ENCODE measurements at places on chromosomes 7 and 10.

DNA sequence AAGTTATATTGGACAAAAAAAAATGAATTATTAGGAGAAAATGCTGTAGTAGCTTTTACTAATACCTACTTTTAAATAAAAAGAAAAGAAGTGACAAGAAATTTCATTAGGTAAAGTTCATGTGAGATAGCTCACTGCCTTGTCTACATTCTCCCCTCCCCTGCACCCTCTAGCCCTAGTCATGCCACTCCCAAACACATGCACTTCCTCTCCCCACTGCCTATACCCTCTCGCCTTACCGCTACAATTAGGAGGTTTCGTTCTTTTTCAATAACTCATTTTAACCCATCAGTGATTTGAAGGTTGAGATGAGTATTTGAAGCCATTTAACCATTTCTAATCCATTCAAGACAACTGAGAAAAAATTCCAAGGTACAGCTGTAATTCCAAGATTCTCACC is 75.3 kb downstream of the HIBADH start:
- no peak for DNase-seq

DNA sequence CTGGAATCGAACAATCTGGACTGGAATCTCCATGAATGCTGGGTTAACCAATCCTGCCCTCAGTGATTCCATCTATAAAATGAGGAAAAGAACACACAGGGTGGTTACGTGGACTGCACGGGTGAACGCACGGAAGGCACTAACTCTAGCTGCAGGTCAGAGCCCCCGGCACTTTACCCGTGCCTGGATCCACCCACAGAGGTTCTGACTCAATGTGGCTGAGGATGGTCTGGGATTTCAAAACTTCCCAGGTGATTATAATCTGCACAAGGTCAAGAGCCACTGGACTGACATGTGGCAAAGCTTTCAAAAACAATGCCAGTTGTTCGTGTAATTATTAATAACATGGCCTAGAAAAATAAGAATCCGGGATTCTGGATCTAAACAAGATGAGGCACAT is 29.2 kb downstream of the KIAA1549 start:
- no peak for DNase-seq

DNA sequence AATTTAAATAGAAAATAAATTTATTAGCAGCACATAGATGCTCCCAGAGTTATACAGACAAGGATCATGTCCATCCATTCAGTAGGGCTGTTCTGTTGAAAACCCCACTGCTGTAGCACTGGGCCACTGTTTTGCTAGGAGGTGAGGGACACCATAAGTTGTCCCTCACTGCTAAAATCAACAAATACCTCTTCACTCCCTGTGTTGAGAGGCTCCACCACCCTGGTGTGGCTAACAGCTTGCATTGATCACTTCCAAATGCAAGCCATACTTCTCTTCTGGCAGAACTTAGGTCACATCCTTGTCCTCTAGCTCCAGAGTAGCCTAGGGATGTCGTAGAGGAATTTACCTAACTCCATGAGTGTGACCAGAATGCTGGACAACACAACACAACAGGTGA is 55.4 kb downstream of the MDFIC start:
- DNase-seq = no peak

GRCh38 chr10:128091636-128092210 is 34.5 kb downstream of the MKI67 start:
- DNase-seq = no peak

GRCh38 chr10:3480281-3480989 is 304.6 kb downstream of the KLF6 start:
- DNase-seq = no peak

- no peak for DNase-seq
These were observed 151.3 kb downstream of the HGF start for GRCh38 chr7:81618396-81619014.

DNA sequence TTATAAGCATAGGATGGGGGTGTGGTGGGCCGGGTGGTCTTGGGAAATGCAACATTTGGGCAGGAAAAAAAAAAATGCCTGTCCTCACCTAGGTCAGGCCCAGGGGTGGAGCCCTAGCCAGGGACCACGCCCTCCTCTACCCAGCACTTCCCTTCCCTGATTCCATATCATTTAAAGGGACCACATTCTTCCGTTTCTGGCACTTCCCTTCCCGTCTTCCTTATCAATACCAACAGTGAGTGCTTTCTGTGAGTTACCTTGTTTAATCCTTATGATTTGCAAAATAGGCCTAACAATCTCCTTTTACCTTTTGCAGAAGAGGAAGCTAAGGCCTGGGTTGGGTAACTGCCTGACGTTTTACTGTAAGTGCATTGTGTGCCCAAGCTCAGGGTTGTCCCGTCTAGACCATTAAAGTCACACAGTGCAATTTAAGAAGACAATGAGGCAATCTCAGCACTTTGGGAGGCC is 16.7 kb upstream of the C10orf95 start:
- no peak for DNase-seq

DNA sequence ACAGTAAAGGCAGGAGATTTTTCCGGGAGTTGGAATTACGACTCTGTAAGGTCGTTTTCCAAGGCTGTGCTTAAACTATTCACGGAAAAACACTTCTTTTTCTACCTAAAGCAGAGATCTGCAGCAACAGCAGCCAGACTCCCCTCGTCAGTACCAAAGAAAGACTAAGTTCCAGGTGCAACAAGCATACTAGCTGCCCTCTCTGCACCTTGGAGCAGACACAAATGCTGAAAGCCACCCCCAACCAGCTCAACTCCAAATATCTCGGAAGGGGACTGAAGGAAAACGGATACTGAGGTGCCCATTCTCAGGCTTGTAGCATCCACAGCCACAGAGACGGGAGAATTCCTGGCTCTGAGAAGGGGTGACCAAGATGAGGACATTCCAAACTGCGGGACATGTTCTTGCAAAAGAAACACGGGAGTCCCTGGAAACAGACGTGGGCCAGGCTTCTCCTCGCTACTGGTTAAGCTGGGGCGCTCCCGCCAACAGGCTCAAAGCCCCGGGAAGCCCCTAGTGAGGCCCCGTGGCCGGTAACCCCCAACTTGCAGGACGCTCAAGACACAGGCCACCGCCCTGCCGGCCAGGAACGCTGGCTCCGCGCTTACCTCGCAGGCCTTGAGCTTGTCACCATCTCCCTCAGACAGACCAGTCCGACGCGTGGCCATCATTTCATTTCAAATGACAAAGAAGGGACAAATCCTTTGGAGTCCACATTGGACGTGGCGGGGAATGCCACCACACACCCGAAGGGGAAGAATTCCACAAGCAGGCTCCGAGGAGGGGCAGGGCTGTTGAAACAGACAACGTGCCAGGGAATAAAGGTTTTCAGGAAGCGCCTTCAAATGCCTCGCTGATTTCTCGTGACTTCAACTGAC is 2.2 kb downstream of the ARHGAP21 start:
- peak; percentile 26 for DNase-seq

DNA sequence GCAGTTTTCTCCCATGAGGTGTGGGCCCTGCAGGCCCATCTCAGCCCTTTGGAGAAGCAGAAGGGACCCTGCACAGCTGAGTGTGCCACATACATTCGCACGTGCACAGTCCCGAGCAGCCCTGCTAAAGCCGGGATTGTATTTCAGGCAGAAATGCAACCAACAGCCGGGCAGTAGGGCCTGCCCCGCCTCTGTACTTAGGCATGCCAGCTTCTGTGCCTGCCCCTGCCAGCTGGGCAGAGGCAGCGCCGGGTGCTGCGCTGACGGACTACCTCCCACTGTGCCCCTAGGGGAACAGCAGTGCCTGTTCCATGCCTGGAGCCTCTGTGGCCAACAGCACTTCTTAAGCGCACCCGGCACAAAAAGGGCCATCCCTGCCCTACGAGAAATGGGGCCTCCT is 170.3 kb downstream of the NEURL1 start:
- no peak for DNase-seq

DNA sequence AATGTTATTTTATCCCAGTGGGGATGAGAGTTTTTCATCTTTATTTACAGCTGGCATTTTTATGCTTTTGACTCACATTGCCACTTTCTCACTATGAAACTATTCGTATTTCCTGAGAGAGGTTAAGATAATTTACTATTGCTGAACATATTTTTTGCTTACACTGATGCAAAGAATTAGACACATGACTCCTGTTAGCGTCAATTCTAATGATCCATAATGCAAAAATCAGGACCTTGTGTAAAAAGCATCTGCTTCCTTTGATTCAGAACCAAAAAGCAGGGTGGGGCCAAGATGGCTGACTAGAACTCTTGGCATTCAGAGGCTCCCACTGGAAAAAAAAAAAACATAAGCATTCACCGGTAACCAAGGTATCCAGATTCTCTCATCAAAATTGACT is 464.8 kb downstream of the SEMA3D start:
- DNase-seq = no peak

DNA sequence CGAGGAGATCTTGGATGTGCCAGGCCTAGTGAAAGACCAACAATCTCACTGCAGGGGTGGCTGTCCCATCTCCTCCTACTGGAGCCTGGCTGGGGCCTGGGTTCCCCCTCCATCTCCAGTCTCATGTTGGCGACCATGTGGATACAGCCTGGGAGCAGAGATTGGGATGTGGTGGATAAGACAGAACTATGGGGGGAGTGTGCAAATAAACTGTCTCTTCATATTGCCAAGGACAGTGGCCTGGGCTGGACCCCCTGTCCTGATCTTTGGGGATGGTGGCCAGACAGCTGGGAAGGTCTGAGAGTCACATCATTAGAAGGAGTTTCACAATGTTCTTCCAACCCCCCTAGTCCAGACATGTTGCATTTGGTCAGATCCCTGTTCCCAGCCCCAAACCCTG is 5.8 kb upstream of the MINDY4 start:
- no peak for DNase-seq

GRCh38 chr10:35552650-35553342 is 52.3 kb upstream of the GJD4 start:
- no peak for DNase-seq

DNA sequence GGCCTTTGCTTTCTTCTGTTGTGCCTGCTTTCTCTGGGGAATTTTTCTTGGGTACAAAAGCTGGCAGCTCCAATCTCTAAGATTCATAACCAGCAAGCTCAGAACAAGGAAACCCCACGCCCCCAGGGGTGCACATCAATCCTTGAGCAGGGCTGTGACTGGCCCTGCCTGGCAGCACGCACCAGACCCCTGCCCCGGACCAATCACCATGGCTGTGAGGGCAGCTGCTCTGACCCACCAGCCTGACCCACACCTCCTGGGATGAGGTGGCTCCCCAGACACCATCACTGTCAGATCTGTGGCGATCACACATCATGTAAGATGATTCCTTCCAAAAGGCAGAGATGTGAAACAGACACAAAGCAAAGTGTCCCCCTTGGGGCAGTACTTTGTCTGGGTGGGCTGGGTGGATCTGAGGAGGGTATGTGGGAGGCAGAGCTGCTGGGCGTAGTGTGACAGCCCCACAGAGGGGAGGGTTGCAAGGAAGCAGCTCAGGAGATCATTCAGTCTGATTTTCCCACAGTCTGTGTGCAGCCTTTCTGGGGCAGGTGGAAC is 175.5 kb upstream of the SHH start:
- DNase-seq = no peak

DNA sequence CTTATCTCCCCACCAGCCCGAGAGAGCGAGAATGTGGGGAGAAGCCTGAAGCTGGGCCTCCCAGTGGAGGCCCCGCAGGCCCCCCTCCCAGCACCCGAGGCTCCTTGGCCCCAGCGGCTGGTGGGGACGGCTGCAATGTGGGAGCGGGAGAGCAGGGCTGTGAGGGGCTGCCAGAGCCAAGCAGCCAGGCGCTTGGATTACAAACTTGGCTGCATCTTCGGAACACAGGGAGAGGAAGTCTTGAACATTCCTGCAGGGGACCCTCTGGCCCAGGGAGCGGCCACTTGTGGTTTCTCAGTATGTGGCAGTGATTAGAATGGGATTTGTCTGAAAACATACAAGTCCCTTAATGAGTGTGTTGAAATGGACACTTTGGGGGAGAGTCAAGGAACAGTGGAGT is 23.2 kb downstream of the ELN start:
- no peak for DNase-seq

DNA sequence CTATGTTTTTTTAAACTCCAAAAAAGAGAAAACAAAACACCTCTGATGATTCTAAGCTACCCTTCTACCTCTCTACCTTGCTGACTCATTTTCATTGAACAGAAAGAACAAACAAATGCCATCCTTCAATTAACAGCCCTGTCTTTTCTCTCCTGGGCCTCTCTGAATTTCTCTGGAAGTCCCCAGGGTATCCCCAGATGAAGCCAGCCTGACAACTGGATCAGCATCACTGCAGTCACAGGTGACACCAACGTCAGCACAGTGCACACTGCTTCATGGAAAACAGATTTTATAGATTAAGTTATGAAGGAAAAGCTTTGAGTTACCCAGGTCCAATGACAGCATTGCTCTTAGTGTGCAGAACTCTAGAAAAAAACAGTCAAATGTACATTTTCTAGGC is 5.7 kb downstream of the HUS1 start:
- DNase-seq = no peak

GRCh38 chr7:103795107-103795506 is 194.4 kb downstream of the RELN start:
- DNase-seq = no peak

GRCh38 chr7:15938115-15938514 is 251.6 kb upstream of the MEOX2 start:
- DNase-seq = no peak

DNA sequence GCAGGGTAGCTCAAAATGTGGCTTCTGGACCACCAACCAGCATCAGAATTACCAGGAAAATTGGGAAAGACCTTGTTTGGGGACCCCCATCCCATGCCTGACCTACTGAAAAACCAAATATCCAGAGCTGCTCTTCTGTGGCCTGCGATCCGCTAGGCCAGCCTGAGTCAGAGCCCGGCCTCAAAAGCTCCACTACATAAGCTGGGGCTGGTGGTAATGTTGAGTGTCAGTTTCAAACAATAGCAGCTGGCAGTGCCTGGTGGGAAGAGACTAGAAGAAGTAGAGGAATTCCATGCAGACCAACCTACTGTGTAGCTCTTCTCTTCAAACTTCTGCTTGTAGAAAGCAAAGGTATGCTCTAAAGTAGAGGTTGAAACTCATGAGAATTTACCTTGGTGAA is 52.0 kb downstream of the KLRG2 start:
- no peak for DNase-seq

GRCh38 chr7:47211519-47211973 is 370.4 kb downstream of the TNS3 start:
- no peak for DNase-seq

DNA sequence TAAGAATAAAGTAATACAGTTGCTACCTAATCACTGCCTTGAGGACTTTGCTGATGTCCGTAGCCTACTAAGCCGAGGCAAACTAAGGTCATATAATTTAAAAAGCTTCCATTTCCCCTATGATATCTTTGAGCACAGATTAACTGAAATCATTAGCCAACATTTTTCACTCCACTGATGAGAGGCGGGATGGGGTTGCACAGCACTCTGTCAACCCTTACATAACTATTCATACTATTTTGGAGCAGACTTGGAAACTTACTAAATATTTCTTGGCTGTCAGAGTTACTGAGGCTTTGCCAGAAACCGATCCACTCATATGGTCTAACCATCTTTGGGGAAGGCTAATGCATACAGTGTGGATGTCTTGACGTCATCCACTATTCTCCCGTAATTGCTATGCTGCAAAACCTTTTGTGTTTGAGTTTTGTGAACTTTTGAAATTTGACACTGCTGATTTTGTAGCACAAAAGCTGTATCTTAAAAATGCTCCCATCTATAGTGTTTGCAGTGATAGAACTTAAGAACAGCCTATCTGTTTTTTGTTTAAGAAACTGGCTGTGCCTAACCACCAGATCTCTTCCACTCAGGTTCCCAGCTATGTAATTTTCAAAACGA is 248.7 kb downstream of the TSPAN12 start:
- no peak for DNase-seq

- no peak for DNase-seq
These were observed 216.8 kb downstream of the SNX10 start for GRCh38 chr7:26508481-26508880.

- no peak for DNase-seq
These were observed 32.5 kb upstream of the ZNF32 start for GRCh38 chr10:43681220-43681619.

GRCh38 chr10:107424628-107425027 is 260.1 kb upstream of the SORCS1 start:
- no peak for DNase-seq

All from common myeloid progenitor, CD34-positive (primary cell).